ENCODE measurements at places on chromosomes 4 and X. TPM values are rescaled to one million over a fixed set of nuclear protein-coding genes. Genes with fewer than 3 reads are reported as not detected.

Gene BST1
- total RNA-seq, result 12.6 TPM

Gene SERTM2
- total RNA-seq, result 0.92 TPM

Gene HELT
- not detected for total RNA-seq

Gene FGA
- not detected for total RNA-seq

Gene HOPX
- 4.2 TPM for total RNA-seq

- no peaks in the 10 kb centered on the region for H3K36me3 ChIP-seq
- no peak overlapping the region for H3K27ac ChIP-seq
- H3K4me1 ChIP-seq, result no peaks in the 10 kb centered on the region
- no peak for DNase-seq
- H3K27me3 ChIP-seq, result peaks cover 7% of the 10 kb centered on the region
Observed at GRCh38 chr4:30912098-30912714, 192.0 kb downstream of the PCDH7 start.

DNA sequence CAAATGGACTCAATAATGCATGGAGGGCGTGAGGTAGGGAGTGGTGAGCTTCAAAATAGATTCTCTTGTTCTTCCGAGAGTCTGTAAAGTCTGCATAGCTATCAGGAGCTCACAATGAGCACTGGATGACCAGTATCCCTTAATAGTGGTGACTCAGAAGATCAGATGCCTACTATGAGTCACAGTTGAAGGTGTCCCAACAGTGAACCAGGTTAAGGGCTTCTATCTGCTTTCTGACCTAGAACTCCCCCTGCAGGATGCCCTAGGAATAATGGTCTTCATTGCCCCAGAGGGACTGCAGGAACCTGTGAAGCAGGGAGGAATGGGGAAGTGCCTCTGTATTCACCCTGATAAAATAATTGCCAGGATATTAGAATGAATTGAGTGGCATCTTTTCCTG is 22.1 kb downstream of the DGKK start:
- H3K4me1 ChIP-seq, result no peaks in the 10 kb centered on the region
- no peak overlapping the region for H3K4me3 ChIP-seq
- no peak overlapping the region for H3K27ac ChIP-seq
- no peak for DNase-seq
- no peaks in the 10 kb centered on the region for H3K27me3 ChIP-seq

DNA sequence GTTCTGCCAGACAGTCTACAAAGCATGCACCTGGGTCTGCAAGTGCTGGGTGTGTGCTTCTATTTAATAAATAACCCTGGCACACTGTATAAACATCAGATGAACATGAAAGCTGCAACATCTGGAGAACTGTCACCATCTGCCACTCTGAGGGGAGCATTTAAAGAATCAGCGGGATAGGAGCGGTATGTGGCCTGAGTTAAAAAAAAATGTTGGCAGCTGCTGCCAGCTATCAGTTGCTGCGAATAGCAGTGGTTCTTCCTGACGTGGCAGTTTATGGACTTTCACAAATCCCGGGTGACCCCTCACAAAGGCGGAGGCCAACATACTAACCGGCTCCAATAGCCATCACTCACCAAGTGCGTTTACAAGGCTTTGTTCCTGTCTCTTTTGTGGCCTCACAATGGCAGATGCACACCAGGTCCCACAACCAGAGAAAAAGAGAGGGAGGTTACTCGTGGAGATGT is 95.1 kb downstream of the RASL11B start:
- DNase-seq, result no peak
- H3K36me3 ChIP-seq, result no peaks in the 10 kb centered on the region
- H3K27me3 ChIP-seq, result no peaks in the 10 kb centered on the region
- no peak overlapping the region for H3K4me3 ChIP-seq
- H3K4me1 ChIP-seq, result no peaks in the 10 kb centered on the region

DNA sequence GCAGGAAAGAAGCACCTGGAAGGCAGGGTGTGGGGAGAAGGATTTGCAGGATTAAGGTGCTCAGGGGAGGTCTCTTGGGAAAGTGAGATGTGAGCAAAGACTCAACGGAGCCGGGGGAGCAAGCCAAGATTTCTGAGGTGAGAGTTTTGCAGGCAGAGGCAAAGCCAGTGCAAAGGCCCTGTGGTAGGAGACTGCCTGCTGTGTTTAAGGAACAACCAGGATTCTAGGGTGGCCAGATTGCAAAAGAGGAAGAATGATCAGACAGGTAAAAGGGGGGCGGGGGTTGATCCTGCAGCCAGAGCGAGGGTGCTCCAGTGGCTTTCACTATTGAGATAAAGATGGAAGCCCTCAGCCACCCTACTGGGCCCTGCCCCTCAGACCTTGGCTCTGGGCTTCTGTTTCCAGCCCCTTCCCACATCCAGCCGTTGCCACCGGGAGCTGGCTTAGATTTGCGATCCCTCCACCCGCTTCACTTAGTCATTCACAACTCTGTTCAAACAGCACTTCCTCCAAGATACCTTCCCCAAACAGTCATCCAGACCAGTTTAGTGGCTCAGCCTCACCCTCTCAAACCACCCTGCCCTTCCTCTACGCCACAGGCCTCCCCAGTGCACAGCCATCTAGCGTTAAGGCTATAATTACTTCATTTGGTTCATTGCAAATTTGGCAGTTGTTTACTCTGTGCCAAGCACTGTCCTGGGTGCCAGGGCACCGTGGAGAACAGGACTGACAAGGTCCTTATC is 23.3 kb upstream of the BCOR start:
- H3K36me3 ChIP-seq, result no peaks in the 10 kb centered on the region
- no peak overlapping the region for H3K27ac ChIP-seq
- no peak for DNase-seq
- no peaks in the 10 kb centered on the region for H3K4me1 ChIP-seq

- peaks cover 5% of the 10 kb centered on the region for H3K4me1 ChIP-seq
- H3K27ac ChIP-seq, result no peak overlapping the region
- H3K36me3 ChIP-seq, result no peaks in the 10 kb centered on the region
- no peak overlapping the region for H3K4me3 ChIP-seq
- H3K27me3 ChIP-seq, result peaks cover 2% of the 10 kb centered on the region
- peak; percentile 50 for DNase-seq
Observed at GRCh38 chr4:73341454-73341853, 62.6 kb upstream of the ALB start.

GRCh38 chrX:11929476-11929875 is 171.4 kb downstream of the MSL3 start:
- H3K4me1 ChIP-seq, result peaks cover 19% of the 10 kb centered on the region
- H3K36me3 ChIP-seq, result no peaks in the 10 kb centered on the region
- H3K27ac ChIP-seq, result no peak overlapping the region
- H3K4me3 ChIP-seq, result no peak overlapping the region
- DNase-seq, result no peak

- no peak for DNase-seq
- no peaks in the 10 kb centered on the region for H3K27me3 ChIP-seq
- H3K27ac ChIP-seq, result no peak overlapping the region
- no peaks in the 10 kb centered on the region for H3K4me1 ChIP-seq
Observed at GRCh38 chrX:65266482-65266881, 268.1 kb downstream of the LAS1L start.

GRCh38 chrX:65451663-65452062 is 82.9 kb downstream of the LAS1L start:
- no peaks in the 10 kb centered on the region for H3K4me1 ChIP-seq
- H3K36me3 ChIP-seq, result peaks cover 3% of the 10 kb centered on the region
- peaks cover 6% of the 10 kb centered on the region for H3K27me3 ChIP-seq
- H3K27ac ChIP-seq, result no peak overlapping the region
- peak; percentile 31 for DNase-seq
- no peak overlapping the region for H3K4me3 ChIP-seq

DNA sequence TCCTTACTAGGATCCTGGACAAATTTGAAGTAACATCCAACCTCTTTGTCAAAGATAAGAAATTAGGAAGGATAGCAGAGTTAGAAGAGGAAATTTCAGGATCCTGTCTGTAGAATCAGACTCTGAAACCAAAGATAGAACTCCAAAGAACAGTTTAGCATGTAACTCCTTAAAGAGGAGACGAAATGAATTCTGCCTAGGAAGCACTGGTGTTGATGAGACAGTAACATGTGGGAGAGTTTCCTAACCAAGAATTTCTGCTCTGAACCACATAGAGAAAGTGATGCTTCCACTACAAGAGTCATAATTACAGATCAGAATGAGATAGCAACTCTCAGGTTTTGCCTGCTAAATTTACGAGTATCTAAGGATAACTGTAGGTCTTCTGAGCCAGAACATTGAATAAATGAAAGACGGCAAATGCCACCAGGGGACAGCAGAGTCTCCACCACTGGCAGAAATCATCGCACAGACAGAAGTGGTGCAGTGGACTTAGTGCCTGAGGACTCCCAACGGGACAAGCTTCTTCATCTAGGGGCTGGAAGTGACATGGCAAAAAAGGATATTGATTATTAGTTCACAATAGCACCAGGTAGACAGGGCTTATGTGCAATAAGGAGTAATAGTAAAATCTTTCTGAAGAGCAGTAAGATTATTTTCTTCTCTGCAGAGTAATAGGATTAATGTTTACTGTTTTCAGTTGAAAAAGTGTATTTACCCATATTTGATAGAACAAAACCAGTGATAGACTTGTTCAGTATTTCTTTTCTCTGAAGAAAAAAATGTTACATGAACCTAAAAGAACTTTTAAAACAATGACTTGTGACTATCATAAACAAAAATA is 6.7 kb upstream of the PPID start:
- peaks cover 14% of the 10 kb centered on the region for H3K4me1 ChIP-seq
- no peaks in the 10 kb centered on the region for H3K27me3 ChIP-seq
- no peaks in the 10 kb centered on the region for H3K36me3 ChIP-seq
- H3K4me3 ChIP-seq, result no peak overlapping the region
- peak; percentile 66 for DNase-seq

DNA sequence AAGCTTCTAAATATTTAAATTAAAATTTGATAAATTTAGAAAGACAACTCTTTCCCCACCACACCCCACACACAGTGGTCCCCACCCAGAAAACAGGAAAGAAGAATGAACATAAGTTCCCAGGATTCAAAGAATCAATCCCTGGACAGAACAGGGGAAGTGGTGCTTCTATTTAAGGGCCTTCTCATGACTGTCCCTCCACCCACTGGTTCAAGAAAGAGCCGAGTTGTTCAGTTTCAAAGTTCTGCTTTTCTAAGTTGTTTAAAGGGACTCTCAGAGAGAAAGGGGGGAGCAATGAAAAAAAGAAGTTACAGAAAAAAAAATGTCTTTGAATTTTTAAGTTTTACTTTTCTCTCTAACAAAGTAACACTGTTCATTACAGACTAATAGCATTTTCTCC is 195.8 kb downstream of the PDGFC start:
- H3K27me3 ChIP-seq, result no peaks in the 10 kb centered on the region
- no peaks in the 10 kb centered on the region for H3K36me3 ChIP-seq
- H3K27ac ChIP-seq, result no peak overlapping the region

- no peak overlapping the region for H3K4me3 ChIP-seq
- peaks cover 5% of the 10 kb centered on the region for H3K27me3 ChIP-seq
- no peak overlapping the region for H3K27ac ChIP-seq
- H3K36me3 ChIP-seq, result no peaks in the 10 kb centered on the region
Observed at GRCh38 chrX:53324085-53324484, 42.7 kb upstream of the IQSEC2 start.

DNA sequence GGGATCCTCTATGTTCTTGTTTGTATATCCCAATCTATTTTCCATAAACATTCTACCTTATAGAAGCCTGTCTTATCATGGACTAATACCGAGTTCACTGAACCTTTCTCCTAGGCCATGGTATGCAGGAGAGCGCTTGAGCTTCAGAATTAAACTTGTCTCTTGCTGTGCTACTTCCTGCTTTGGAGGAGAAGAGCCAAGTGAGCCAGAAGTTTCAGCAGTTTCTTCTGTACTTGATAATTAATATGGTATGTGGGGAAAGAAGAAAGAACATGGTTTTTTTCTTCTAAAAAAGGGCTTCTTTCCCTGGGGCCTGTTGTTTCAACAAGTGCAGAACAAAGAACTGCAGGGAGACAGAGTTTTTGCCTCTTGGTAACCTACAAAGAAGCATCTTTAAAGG is 172.8 kb downstream of the ATG4A start:
- no peaks in the 10 kb centered on the region for H3K4me1 ChIP-seq
- H3K4me3 ChIP-seq, result no peak overlapping the region

- H3K4me3 ChIP-seq, result no peak overlapping the region
Observed at GRCh38 chr4:182697094-182697493, 220.1 kb downstream of the DCTD start.

- peaks cover 28% of the 10 kb centered on the region for H3K4me1 ChIP-seq
- H3K27ac ChIP-seq, result no peak overlapping the region
- H3K27me3 ChIP-seq, result peaks cover 4% of the 10 kb centered on the region
- H3K4me3 ChIP-seq, result no peak overlapping the region
Observed at GRCh38 chr4:38601244-38601915, 62.6 kb upstream of the KLF3 start.

- no peak for DNase-seq
- H3K4me1 ChIP-seq, result no peaks in the 10 kb centered on the region
- H3K36me3 ChIP-seq, result no peaks in the 10 kb centered on the region
- no peaks in the 10 kb centered on the region for H3K27me3 ChIP-seq
- H3K4me3 ChIP-seq, result no peak overlapping the region
Observed at GRCh38 chr4:101871962-101872676, 81.6 kb downstream of the BANK1 start.

DNA sequence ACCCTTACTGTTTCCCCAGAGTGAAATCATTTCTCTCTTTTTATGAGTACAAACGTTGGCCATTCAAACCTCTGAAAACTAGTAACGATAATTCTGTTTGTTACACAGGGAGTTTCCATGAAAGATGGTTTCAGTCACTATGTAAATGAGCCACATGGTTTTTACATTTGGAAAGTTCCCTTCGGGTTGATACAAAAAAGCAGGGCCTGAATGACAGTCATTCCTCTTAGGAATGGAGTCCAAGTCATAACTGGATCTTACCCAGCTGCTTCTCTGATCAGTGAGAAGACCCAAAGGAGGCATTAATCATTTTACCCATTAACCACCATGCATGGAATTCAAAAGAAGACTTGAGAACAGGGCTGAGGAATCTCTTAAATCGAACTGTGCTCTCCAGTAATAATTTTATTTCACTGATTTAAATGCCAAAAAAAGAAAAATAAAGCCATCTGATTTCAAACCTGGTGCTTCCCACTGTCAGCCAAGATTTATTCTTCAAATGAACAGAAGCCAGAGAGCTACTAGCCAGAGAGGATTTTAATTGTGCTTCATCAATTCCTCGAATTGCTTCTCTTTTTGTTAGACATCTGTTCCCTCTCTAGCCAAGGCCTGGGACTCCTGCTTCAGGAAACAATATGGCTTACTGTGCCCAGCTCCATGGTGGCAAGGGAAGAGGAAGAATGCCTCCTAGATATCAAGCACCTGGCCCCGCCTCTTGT is 3.2 kb downstream of the SOWAHB start:
- peaks cover 4% of the 10 kb centered on the region for H3K36me3 ChIP-seq
- peaks cover 1% of the 10 kb centered on the region for H3K27me3 ChIP-seq
- H3K4me1 ChIP-seq, result peaks cover 26% of the 10 kb centered on the region

Measured in endothelial cell (in vitro differentiated cells).